Activated T-cell treated with anti-CD3 and anti-CD28 coated beads, Interleukin-2, amount 50 U/mL, for 48 hours (primary cell): ENCODE measurements at places on chromosomes 11 and 22.
A peak's percentile ranks its signal among the peaks of the same experiment; 100 is the strongest.

- peak; percentile 65 for DNase-seq
Measured at GRCh38 chr11:123054301-123055065, 7.5 kb downstream of the HSPA8 start.

DNA sequence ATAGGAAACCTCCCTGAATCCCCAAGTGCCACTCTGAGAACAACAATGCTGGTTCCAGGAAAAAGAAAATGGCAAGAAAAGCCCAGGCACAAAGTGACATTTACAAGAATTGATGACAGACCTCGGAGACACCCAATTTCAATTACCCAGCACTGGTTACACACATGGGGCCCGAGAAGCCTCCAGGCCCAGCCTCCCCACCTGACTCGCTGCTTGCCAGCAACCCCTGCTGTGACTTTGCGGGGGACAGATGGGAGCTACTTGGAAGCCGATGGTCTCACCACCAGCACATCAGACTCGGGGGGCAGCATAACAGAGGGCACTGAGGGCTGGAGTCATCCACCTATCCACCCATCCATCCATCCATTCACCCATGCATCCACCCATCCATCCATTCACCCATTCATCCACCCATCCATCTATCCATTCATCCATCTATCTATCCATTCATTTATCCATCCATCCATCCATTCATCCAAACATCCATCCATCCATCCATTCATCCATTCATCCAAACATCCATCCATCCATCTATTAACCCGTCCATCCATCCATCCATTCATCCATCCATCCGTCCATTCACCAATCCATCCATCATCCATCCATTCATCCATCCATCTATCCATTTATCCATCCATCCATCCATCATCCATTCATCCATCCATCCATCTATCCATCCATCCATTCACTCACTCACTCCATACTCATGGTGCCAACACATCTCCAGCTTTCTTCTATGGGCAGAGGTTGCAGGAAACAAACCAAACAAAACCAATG lies 567.6 kb downstream of the BRD1 start:
- no peak for DNase-seq

GRCh38 chr11:112962579-112963367 lies 1.6 kb downstream of the NCAM1 start:
- DNase-seq: peak; percentile 15

GRCh38 chr11:36205536-36205935 lies 83.7 kb downstream of the COMMD9 start:
- DNase-seq: no peak

GRCh38 chr11:113356203-113356602 lies 31.4 kb upstream of the ANKK1 start:
- DNase-seq: no peak

GRCh38 chr22:23356094-23356493 lies 175.8 kb downstream of the BCR start:
- no peak for DNase-seq

DNA sequence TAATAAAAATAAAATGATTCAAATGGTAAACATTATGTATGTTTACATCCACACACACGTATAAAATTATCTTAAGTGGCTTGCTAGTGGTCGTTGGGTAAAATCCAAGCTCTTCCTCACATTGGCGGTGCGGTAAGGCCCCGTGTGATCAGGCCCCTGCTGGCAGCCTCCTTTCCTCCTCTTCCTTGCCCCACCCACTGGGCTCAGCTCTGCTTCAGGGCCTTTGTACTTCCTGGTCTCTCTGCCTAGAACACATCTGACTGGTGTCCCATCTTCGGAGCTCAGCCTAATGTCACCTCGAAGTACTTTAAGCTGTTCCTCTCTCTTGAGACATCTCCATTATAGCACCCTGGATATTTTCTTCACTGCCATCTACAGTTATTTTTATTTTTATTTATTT lies 52.8 kb downstream of the OSBP2 start:
- no peak for DNase-seq

DNA sequence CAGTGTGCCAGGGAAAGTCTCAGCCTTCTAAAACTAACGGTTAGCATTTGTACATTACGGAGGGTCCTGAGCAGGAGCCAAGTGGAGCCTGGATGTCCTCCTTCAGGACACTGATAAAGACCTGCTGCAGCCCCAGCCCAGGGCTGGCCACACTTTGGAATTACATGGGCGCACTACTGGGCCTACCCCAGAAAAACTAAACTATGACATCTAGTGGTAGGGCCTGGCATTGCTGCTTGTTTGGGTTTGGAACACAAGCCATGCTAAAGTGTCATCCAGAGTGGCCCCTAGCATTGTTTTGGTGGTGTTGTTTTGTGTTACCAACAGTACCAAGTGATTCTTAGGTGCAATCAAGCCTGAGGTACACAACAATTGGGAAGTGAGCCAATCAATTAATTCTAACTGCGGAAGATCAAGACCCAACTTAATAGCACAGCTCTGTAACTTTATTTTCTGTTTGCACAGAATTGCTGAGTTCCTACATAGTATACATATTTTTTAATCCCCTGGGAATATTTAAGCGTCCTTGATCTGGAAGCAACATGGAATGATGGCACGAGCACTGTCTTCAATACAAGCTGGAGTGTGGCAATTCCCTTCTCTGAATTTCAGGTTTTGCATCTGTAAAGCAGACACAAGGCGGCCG lies 340.7 kb downstream of the LARGE1 start:
- DNase-seq: peak; percentile 34

GRCh38 chr11:5226732-5227310 lies at the start of gene HBB:
HBB (minus strand) TSS chr11:5227071; CDS start chr11:5227021, 50 bp downstream.
- no peak for DNase-seq

DNA sequence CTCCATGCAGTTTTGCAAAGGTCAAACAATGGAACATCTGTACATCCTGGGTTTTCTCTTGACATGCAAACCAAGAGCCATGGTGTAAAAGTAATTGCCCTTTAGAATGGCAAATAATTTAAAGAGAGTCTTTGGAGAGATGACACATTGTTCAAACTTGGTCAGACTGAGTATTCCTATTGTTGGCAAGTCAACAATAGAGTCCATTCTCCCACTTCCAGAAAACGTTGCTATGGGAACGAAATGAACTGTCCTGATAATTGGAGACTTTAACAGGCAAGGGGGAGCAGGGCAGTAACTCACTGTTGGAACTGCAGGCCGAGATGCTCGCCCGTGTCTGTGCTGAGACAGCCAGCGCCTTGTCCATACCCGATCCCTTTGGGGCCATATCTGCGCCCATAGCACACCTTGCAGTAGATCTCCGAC lies 13.9 kb downstream of the CSRP3 start:
- no peak for DNase-seq

- no peak for DNase-seq
Measured at GRCh38 chr11:46637546-46637945, 20.2 kb downstream of the ATG13 start.

DNA sequence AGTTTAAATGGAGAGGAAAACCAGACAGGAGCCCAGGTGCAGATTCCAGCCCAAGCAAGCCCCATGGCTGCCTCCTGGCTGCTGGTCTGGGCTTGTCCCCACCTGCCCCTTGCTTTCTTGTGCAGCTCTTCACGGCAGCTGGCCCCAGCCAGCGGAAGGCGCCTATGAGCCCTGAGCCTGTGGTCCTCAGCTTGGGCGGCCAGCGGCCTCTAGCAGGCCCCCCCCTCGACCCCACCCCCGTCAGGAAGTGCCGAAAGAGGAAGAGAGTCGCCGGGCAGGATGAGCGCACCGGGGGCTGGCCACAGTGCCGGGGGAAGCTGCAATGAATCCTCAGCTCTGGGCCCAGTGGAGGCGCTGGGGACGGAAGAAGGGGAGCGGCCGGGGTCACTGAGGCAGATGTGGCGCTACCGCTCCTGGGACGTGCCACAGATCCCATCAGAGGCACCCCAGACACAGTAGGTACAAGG lies 2.1 kb upstream of the DGKZ start:
- DNase-seq: no peak

GRCh38 chr22:21602579-21602978 lies 27.2 kb downstream of the YDJC start:
- DNase-seq: no peak

- no peak for DNase-seq
Measured at GRCh38 chr11:1218256-1218787, 4.5 kb upstream of the MUC5B start.

GRCh38 chr11:14593671-14594070 lies 49.9 kb upstream of the PDE3B start:
- DNase-seq: no peak

GRCh38 chr11:35330156-35330889 lies 89.0 kb downstream of the SLC1A2 start:
- DNase-seq: no peak

- no peak for DNase-seq
Measured at GRCh38 chr11:62128835-62129234, 5.0 kb downstream of the INCENP start.

- no peak for DNase-seq
Measured at GRCh38 chr22:49739138-49739537, 88.5 kb downstream of the BRD1 start.

GRCh38 chr11:126355324-126355925 lies at the start of gene ST3GAL4:
ST3GAL4 (plus strand) TSS chr11:126355686; CDS start chr11:126406156, 50,470 bp downstream.
- DNase-seq: peak; percentile 86

- no peak for DNase-seq
Measured at GRCh38 chr22:27879923-27880322, 39.1 kb downstream of the PITPNB start.

- no peak for DNase-seq
Measured at GRCh38 chr11:2713661-2714462, 14.1 kb upstream of the KCNQ1OT1 start.

GRCh38 chr22:37195921-37196320 lies 7.9 kb upstream of the C1QTNF6 start:
- no peak for DNase-seq

- no peak for DNase-seq
Measured at GRCh38 chr11:5366856-5367255, 15.5 kb downstream of the OR51B6 start.

GRCh38 chr11:45278714-45279113 lies 7.4 kb downstream of the SYT13 start:
- no peak for DNase-seq

GRCh38 chr22:46587061-46587460 lies 33.1 kb upstream of the GRAMD4 start:
- no peak for DNase-seq

- DNase-seq: peak; percentile 86
Measured at GRCh38 chr11:66068154-66068821, 1.8 kb upstream of the PACS1 start.

- DNase-seq: no peak
Measured at GRCh38 chr11:9601876-9602199, 28.4 kb downstream of the WEE1 start.

- no peak for DNase-seq
Measured at GRCh38 chr11:119845756-119846155, 116.8 kb upstream of the NECTIN1 start.

- DNase-seq: peak; percentile 21
Measured at GRCh38 chr11:92886243-92886905, 83.1 kb upstream of the MTNR1B start.

DNA sequence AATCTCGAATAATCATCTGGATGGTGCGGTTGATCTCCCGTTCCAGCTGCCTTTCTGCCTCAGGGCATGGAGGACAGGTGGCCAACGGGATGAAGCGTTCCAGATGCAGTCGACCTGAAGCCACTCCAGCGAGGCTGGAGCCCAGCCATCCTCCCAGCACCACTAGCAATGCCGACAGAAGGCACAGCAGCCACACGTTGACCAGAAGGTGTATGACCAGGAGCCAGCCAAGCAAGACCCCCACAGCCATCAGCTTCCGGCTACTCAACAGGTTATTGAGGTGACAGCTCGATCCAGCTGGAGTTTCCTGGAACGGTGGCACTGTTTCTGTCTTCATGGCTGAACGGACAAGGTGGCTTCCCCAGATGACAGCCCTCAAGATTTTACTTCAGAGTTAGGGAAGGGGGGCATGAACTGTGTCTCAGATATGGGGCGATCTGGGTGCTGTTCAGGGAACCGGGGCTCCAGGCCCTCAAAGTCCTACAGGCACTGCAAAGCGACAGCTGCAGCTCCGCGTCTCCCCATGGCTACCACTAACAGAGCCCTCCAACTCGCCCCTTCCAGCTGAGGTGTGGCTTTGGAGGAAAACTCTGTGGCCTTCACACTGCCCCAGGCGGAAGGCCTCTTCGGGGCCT lies 559 bp downstream of the SNX19 start:
- DNase-seq: peak; percentile 20

- no peak for DNase-seq
Measured at GRCh38 chr11:70029115-70029860, 48.8 kb upstream of the ANO1 start.

DNA sequence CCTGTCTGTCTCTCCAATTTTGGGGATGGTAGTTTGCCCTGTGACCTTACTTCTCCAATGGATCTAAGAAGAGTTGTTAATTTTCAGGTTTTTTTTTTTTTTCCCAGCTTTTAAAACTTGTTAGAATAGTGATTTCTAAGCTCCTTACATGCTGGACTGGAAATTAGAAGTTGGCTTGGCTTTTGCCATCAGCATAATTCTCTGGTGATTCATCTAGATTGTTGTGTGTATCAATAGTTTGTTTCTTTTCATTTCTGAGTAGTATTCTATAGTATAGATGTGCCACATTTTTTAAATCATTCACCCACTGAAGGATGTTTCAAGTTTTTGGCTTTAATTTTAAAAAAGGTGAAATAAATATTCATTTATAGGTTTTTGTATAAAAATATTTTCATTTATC lies 51.4 kb downstream of the ADAMTS15 start:
- no peak for DNase-seq

DNA sequence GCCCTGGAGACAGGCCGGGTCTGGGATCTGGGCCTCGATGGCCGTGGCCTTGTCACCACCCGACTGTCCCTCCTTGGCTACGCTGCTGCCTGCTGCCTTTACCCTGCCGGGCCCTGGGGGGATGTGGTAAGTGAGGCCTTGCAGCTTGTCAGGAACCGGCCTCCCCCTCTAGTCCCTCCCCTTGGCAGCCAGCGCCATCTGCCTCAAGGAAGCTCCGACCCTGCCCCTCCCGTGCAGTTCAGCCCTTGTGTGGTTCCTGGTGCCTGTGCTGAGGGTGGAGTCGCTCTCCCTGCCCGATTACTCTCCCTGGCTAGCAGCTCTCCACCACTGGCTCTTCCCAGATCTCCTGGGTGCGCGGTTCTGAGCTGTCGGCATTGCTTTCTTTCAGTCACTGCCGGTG lies 33.7 kb downstream of the CTTN start:
- DNase-seq: no peak

DNA sequence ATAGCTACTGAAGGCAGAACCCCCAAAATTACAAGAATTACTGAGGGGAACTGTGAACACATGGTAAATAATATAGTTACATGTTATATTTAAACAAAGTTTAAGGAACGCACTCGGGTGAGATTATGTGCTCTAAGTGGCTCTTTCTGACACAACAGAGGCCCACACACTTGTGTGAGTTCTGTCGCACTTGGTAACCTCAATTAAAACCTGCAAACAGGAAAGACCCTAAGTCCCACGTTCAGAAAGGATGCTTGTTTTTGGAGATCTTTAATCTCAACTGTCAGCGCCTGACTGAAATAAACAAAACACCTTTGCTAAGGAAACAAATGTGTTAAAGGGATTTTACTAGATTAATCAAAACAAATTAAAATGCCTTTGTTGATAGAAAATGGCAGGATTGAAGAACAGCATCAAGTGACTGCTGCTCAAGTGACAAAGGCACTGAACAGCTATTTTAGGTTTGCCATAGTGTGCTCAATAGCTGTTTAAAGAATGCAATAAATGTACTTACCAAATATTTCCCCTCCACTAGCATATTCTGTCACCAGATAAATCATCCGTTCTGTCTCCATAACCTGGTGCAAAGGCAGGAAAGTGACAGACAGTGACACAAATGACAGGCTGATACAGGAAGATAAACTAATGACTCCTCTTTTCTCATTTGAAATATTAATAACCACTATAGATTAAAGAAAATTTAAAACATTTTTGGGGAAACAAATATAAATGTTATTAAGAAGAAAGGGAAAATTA lies 116.3 kb upstream of the APOA1 start:
- no peak for DNase-seq
